Activated effector memory CD4-positive, alpha-beta T cell treated with Interleukin-2 at 50 U/mL for 16 hours (primary cell): ENCODE measurements at places on chromosomes 6 and 20.

DNA sequence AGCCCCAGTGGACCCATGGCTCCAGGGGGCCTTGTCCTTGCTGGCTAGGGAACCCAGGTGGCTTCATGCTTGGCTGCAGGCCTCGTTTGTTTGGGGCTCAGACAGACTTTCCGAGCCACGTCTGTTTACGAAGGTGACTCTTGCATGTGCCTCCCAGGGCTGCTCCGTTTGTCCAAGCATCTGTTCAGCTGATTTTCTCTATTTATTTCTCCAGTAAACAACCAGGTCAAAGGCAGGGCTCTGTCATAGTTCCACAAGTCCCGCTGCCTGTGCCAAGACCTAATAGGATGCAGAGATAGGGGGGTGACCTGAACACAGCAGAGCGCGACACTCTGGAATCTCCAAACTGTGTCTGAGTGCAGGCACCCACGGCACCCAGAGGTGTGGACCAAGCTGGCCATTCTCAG is 12.8 kb upstream of the SPO11 start:
- no peak for DNase-seq

- DNase-seq: no peak
These were observed 50.8 kb downstream of the UTRN start for GRCh38 chr6:144335914-144336313.

- DNase-seq: no peak
These were observed 52.3 kb upstream of the UTRN start for GRCh38 chr6:144232832-144233230.

GRCh38 chr6:6251555-6252280 is 68.7 kb downstream of the F13A1 start:
- DNase-seq: no peak

- DNase-seq: no peak
These were observed 247.8 kb downstream of the HAO1 start for GRCh38 chr20:7692478-7692877.

GRCh38 chr20:63493563-63494020 is 5.3 kb downstream of the EEF1A2 start:
- no peak for DNase-seq

DNA sequence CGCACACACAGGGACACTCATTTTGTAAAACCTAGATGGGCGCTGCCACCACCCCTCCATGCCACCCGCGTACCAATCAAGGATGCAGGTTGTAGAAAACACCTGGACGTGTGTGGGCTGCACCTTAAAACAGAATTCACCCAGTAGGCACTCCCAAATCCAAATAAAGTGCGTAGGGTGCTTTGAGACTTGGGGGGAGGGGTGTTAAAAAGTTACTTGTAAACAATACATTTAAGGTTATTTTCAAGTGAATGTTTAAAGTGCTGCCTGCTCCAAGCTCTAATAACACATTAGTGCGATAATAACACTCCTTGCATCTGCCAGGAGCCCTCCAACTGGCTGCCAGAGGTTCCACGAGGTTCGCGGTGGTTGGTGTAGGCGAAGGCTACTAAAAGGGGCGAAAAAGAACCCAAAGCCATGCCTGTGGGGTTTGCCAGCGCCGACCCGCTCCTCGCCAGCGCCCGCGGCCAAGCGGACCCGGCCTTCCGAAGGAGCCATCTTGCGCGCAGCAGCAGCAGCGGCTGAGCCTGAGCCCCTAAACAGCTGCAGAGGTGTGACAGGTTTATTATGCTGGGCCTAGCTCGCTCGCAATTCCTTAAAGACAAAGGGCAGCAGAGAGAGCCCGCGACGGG is 11.5 kb downstream of the FOXC1 start:
- DNase-seq: no peak
